ENCODE measurements at places on chromosomes 3 and 15. TPM values are rescaled to one million over a fixed set of nuclear protein-coding genes. Genes with fewer than 3 reads are reported as not detected.

LEKR1 gene
- total RNA-seq, result 0.38 TPM

AADACL2 gene
- not detected for total RNA-seq

ALDH1A2 gene
- 4.5 TPM for total RNA-seq

TNFSF10 gene
- 0.96 TPM for total RNA-seq

PIERCE2 gene
- 2.1 TPM for total RNA-seq

DAZL gene
- total RNA-seq, result not detected

CFAP44 gene
- 35.8 TPM for total RNA-seq

POPDC2 gene
- 0.56 TPM for total RNA-seq
